NCI-H2081 (cell line): ENCODE measurements at places on chromosomes 3 and 15.

DNA sequence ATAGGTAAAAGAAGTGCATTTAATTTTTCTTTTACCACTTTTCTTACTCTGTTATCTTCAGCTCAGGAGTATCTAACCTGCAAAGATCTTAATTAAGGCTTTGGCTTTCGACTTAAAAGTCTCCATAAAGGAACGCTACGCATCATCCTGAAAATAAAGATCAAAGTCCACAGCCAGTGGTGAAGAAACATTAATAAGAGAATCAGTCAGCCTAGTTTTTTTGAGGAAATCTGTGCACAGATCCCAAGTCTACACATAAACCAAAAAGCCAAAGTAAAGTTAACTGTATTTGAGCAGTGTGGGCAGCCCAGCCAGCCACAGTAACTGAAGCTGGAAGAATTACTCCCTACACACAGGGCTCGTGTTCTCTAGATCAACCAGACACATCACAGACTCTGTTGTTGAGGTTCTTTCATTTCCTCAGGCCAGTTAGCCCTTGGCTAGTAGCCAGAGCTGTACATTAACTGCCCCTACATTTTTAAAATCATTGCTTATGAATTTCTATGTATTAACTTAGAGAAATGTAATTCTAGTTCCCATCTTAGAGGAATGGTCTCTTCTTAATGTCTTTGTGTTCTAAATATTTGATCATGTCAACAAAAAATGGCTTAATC is 6.9 kb downstream of the LRRC2 start:
- no peak for DNase-seq

DNA sequence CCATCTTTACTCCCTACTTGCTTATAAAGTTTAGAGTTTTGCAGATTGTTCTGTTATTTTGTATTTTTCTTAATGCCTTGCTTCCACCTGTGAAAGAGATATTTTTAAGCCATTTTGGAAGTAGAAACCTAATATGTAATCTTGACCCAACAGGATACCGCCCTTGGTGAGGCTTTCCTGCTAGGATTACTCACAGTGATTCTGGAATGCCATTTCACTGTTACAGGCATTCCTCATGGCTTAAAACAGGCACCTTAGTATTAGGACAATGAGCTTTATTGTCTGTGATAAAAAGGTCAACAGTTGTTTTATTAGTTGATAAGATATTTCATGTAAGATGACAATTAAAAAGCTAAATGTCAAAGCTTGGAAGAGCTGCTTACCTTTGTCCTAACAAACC is 58.2 kb downstream of the PHLDB2 start:
- no peak for DNase-seq

DNA sequence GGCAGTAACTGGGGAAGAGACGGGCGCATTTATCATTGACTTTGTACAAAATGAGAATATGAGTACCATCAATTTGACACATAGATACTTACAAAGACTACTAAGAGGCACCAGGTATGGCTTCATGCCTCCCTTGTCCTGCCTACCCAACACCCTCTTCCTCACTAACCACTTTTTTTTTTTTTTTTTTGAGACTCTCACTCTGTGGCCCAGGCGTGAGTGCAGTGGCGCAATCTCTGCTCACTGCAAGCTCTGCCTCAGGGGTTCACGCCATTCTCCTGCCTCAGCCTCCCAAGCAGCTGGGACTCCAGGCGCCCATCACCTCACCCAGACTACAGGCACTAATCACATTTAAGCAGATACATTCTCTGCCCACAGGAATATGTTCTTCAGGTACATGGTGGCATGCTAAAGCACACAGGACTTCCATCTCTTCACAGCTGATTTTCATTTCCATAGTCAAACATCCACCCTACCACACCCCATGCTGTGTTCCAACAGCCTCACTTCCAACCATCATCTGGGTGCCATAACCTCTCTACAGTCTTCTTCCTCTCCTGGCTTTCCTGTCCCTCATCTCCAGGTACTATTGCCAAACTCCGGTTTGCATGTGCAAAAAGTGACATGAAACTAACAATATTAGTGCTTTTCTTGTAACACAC is 41.7 kb downstream of the RAB27A start:
- DNase-seq, result no peak

GRCh38 chr3:78481050-78481449 is 1286.7 kb downstream of the ROBO1 start:
- DNase-seq, result no peak

DNA sequence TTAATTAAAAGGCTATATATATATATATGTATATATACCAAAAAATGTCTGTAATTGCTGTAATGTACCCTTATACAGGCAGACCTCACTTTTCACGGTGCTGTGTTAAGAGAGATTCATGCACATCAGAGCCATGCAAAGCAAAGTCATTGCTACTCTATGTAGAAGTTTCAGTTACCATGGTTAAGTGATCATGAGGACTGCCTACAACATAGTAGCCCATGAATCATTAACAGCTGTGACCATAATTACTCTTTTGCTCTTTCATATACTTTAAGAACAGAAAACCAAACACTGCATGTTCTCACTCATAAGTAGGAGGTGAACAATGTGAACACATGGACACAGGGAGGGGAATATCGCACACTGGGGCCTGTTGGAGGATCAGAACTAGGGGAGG is 225.3 kb upstream of the EPHA3 start:
- DNase-seq, result no peak

DNA sequence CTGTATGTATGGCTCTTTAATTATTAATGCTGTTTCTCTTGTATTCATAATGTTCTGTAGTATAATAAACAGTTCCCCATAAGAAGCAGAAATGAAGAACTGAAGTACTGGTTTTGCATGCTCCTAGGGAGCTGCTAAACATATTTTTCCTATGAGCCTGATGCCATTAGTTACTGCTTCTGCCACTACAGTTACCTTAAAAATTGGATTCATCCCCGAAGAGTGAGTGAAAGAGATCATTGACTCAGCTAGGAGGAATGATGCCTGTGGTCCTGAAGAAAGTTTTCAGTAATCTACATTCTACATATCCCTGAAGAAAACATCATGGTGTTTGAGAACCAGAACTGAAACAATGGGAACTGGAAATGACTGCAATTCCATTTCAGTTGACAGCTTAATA is 37.1 kb upstream of the ST3GAL6 start:
- DNase-seq, result no peak

DNA sequence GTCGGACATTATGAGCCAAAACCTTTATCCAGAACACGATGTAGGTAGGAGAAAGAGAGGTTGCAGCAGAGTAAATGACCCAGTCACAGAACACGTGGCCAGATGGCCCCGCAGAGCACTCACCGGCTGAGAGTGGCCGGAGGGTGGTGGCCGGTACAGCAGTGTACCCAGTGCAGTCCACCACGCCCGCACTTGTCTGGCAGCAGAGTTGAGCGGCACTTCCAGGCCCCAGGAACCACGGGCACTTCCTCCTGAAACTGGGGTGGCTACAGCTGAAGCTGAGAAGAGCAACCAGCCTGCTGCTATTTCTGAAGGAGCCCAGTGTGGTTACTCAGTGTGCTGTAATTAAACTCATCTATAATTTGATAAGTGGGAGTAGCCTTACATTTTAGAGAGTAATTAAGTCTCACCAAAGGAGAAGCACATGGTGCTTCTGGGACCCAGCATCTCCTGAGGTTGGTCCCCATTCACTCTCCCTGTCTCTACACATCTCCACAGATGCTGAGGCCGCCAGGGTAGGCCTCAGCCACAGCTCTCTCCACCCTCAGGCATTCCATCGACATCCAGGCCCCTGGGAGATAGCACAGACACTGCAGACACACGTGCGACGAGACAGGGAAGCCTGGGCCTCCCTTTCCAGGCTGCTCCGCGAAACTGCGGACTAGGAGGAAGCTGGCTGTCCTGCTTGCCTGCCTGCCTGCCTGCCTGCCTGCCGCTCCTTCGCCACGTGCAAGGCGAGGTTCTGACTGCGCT is 49.8 kb downstream of the BDH1 start:
- DNase-seq, result no peak

DNA sequence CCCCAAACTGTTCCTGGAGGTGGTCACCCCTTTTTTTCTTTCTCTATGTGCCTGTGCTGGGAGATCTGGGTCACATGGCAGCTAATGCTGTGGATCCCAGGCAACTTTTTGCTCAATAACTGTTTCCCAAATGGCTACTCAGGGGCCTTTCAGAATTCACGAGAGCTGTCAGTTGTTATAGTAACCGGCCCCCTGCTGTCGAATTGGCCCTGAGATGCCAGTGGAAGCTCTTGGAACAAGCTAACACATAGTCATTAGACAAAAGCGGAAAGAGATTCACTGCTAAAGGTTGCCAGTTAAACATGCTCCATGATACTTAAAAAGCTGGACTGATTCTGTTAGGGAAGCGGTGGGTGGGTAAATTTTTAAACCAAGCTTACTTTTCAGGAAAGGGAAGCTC is 144.1 kb downstream of the FEZF2 start:
- no peak for DNase-seq

DNA sequence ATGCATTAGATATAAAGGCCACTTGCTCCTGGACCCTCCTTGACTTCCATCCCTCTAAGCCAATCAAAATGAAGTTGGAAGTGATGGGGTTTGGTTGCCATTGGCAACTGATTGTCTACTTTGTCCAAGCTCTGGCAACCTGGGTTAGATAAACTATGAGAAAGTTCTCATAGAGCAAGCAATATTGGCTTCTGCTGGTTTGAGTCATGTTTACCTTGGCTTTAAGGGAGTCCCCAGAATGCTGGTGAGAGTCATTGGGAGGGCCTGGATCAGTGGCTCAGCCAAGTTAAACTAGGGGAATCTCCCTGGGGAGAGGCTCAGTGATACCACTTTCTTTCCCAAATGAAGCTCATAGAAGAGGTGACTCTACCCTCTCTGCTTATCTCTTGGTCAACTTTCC is 176.3 kb upstream of the ROPN1 start:
- DNase-seq, result no peak

- DNase-seq, result no peak
Measured at GRCh38 chr3:47197287-47197686, 33.4 kb upstream of the SETD2 start.

GRCh38 chr3:151383956-151384355 is 597 bp downstream of the P2RY12 start:
- DNase-seq, result no peak

GRCh38 chr15:98207928-98208327 is 247.4 kb downstream of the ARRDC4 start:
- no peak for DNase-seq

DNA sequence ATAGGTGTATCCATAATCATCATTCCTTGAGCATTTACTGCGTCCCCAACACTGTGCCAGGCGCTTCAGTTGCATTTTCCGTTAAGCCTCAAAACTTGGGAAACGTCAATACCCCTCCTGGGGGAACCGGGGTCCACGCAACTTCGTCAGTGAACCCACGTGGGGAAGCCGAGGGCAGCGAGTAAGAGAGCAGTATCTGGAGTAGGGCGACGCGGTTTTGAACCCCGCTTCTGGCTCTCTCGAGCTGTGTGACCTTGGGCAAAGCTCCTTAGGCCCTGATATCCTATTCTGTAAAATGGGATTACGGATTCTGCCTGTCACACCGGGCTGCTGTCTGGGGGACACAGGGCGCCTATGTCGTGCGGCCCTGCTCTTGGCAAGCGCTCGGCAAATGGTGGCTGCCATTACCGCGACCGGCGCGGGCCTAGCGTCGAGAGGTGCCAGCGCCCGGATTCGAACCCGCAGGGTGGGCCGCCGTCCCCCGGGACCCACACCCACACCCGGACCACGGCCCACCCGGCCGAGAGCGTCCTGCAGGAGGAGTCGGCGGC is 590 bp downstream of the POLG start:
- DNase-seq, result no peak

DNA sequence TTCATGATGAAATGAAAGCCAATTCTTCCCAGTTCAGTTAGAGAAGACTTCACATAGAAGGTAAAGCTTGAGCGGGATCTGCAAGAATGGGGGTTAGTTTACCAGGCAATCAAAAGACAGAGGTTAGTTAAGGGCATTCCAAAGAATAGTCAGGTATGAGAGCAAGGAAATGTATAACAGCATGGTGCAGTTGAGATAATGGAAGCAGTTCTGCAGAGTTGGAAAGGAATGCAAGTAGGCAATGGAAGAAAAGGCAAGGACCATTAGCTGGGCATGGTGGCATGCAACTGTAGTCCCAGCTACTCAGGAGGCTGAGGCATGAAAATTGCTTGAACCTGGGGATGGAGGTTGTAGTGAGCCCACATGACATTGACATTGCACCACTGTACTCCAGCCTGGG is 55.0 kb downstream of the LSAMP start:
- no peak for DNase-seq

- DNase-seq, result no peak
Measured at GRCh38 chr15:56783156-56783856, 50.0 kb upstream of the ZNF280D start.

DNA sequence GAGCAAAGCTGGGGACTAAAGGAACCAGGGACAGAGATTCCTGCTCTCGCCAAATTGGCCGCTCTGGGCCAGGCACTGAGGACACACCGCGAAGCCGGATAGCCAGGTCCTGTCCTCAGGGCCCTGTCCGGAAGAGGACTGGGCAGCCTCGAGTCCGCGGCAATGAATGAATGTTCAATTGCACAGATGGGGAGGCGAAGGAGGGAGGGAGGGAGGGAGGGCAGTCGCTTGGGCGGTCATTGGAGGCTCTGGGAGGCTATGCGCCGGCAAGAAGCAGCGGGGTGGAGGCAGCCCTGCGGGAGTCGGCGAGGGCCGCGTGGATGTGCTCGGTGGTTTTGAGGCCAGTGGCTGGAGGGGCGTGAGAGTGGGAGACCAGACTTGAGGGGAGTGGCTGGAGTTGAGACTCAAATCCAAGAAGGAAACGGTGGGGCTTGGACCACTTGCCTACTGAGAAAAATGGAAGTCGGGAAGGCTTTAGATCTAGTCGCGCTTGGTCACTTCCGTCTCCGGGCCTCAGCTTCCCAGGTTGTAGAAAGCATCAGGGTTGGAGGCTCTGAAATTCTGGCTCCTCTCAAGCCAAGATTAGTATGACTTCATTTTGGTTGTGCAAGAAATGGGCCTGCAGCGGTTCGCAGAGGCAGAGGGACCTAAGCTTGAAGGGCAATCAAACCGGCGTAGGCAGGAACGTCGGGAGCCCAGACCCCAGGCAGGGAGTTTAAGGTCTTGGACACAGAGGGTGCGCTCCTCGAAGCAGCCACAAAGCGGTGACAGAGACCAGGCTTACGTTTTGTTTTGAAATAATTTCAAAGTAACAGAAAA is 21.1 kb upstream of the PLXND1 start:
- peak; percentile 57 for DNase-seq

- DNase-seq, result no peak
Measured at GRCh38 chr3:133294253-133294652, 105.6 kb upstream of the BFSP2 start.

- peak; percentile 23 for DNase-seq
Measured at GRCh38 chr15:36358523-36358922, 220.9 kb upstream of the CDIN1 start.

GRCh38 chr3:167228135-167228534 is 152.0 kb downstream of the ZBBX start:
- DNase-seq, result no peak

DNA sequence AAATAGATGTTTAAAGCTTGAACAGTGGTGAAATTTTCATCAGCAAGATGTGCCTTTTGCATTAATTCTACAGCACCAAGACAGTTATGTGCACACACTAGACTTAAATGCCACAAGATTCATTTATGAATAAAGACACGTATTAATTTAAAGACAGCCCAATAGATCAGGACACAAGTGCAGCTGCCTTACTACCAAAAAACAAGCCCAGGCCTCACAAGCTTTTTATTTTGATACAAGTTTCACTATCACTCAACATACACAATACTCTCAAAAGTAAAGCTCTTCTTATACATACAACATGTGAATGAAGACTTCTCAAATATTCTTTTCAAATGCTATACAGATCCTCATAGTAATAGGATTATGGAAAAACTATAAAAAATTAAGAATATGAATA is 2.4 kb downstream of the ACAP2 start:
- DNase-seq, result no peak
